ENCODE measurements at places on chromosomes 16 and 17.

DNA sequence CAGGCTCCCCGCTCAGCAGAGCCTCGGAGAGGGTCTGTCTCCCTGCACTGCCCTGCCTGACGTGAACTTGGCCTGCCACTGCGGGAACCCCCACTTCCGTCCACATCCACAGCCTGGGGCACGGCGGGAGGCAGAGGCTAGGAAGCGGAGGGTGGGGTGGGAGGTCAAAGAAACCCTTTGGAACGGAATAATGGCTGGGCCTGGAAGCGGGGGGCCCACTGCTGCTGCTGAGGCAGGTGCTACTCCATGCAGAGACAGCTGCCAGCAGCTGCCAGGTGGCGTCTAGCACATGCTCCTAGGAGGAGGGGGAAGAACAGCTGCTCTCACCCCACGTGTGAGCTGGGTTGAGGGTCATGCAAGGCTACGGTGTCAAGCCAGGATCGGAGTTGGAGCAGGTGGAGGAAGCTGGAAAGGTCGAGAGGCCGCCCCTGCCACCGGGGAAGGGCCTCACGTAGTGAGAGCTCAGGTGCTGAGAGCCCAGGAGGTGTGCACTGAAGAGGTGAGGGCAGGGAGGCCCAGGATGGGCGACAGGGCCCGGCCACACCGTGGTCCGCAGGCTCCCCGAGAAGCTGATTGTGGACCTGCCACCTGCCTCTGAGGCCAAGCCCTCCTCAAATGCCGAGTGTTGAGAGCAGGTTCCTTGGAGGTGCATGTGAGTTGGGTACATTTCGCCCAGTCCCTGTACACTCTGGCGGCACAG, 9.8 kb downstream of the FSCN2 start:
- DNase-seq, result no peak

- no peak for DNase-seq
Measured at GRCh38 chr16:4989391-4990006, 31.4 kb downstream of the SEC14L5 start.

DNA sequence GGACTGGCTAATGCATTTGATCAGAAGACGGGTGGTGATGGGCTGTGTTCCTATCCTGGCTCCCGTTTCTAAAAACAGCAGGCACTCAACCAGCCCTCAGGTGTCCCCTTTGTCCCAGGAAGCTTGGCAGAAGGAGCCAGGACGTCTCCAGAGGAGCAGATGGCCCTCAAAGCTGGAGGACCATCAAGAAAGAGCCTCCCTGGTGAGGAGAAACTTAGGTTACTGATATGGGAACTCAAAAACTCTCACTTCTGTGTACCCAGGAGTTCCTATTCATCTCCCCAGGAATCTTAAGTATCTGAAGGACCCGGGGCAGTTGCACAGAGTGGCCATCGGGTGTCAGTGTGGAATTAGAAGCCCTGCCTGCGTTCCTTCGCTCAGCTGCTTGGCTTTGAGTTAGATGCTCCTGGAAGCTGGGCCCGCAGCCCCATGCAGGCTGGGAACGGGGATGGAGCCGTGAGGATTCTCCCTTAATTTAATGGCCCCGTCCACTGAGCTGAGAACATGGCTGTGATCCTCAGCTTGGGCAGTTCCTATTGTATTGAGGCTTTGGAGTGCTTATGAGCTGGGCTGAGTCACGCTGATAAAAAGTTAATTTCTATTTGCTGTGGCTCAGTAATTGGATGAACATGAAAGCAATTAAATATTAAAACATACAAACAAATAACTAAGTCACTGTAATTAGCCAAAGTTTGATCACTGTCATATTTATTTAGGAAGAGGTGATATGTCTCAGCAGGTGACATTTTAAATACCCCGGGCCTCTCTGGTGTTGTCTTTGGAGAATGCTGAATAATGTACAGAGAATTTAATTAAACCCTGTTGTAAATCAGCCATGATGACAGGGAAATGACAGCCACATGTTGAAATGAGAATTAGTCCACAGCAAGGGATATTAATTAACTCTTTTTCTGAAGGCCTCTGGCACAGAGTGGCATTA, 402.1 kb downstream of the SEC14L1 start:
- DNase-seq, result no peak

DNA sequence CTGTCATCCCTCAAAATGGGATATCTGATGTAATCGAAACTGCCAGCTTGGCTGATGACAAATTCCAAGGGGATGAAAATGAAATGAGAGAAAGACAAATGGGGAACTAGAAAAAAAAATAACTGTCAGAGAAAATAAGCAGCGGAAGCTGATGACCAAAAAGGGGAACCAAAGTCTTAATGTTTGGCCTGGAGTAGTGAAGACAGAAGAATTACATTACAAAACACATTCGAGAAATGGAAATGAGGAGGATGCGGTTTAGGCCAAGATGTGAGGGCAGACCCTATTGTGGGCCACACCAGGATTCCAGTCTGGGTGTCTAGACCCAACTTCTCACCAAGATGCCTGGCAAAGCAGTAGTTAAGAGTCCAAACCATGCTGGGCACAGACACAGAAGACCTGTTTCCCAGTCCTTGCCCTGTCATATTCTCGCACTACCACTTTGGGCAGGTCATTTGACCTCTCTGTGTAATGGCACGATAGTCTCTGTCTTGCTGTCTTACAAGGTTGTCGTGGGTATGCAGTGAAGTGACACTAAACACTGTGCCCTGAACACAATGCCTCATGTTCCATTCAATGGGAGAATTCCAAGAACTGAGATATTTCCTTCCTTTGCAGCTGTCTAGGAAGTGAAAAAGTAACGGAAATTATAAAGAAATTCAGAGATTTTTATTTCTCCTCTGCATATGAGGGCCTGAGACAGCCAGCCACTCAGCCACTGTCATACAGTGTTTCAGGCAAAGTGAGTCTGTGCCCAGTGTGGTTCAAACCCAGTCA, 12.3 kb upstream of the CCL2 start:
- no peak for DNase-seq

GRCh38 chr17:28244446-28244845, 74.6 kb upstream of the TMEM97 start:
- DNase-seq, result no peak

GRCh38 chr16:75109732-75110243, 6.8 kb downstream of the LDHD start:
- DNase-seq, result no peak

GRCh38 chr16:77895962-77896361, 107.6 kb downstream of the VAT1L start:
- DNase-seq, result no peak

- no peak for DNase-seq
Measured at GRCh38 chr16:57822018-57822553, 19.8 kb upstream of the KIFC3 start.

DNA sequence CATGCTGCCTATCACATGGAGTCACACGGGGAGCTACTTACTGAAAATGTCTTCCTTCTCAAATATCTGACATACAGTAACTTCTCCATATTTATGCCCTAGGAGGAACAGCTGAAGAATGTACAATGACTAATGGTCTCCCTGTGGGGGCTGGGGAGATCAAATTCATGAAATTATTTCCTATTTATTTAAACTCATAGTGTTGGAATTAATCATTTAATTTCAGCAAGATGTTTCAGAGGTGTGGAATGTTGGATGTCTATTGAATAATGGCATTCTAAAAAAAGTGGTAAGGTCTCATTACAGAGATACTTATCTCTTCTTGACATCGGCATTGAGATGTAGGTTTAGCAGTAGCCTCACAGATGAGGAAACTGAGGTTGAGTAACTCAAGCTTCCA, 214.3 kb upstream of the CDH11 start:
- DNase-seq, result no peak

All from stimulated activated CD8-positive, alpha-beta memory T cell treated with anti-CD3 and anti-CD28 coated beads, Interleukin-4, amount 100 ng/mL, for 1 hour (primary cell).